ENCODE measurements at places on chromosomes 3 and 15.

DNA sequence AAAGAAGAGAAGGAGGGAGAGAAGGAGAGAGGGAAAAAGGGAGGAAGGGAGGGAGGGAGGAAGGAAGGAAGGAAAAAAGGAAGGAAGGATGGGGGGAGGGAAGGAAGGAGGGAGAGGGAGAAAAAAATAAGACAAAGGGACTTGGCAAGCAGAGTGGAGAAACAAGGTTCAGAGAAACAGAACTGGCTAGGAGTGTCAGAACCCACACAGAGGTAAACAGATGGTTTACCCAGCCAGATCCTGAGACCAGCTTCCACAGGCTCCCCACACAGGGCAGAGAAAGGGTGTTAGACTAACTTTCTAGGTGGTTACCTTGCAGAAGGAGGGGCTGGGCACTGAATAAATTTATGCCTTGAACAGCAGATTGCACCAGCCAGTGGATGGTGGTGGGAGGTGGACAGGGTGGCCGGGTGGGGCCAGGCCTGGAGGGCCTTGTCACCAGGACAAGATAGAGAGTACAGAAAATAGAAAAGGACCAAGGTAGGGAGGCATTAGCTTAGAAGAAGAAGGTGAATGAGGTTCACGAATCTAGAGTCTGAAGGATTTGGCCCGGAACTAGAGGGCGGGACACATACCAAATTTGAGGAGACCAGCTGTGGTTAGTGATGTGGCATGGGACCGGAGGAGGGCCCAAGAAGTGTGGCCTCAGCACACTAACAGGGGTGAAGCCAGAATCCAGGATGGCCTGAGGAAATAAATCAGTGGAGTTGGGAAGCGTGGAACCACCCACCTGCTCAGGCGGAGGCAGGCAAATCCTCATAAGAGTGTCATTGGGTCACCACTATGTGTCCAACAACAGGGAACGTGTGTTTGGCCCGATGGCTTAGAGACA, 1.2 kb upstream of the TM4SF1 start:
- no peak for DNase-seq

DNA sequence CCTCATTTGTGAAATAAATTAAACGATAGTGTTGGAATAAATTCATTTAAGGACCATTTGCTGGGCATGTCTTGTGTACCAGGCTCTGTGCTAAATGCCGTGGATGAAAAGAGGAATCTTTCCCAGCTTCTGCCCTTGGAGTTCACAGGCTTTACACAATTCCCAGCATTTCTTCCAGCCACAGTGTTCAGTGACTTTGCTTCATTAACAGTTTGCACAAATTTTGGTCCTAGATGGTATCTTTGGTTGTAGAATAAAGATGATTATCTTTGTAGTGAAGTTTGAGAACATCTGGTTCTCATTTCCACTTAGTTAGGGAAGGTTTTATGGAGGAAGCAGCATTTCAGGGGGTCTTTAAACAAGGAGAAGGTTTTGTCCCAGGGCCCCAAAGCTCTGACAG, 100.1 kb downstream of the LRTM1 start:
- DNase-seq: no peak

DNA sequence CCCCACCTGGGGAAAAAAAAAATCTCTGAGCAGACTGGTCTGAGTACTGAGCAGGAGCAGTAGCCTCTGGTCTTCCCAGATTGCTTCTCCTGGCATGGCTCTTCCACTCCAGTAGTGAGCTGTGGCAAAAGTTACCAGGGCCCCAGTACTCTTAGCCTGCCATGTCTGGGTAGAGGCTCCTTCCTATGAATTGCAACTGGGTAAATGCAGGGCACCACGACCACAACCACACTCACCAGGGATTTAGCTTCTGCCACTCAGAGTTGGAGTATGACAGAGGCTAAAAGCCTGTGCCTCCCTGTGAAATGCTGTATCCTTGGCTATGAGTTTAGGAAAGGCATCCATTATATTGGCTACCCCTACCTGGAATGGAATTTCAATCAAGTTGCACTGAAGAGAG, 67.9 kb upstream of the CCDC54 start:
- DNase-seq: no peak

DNA sequence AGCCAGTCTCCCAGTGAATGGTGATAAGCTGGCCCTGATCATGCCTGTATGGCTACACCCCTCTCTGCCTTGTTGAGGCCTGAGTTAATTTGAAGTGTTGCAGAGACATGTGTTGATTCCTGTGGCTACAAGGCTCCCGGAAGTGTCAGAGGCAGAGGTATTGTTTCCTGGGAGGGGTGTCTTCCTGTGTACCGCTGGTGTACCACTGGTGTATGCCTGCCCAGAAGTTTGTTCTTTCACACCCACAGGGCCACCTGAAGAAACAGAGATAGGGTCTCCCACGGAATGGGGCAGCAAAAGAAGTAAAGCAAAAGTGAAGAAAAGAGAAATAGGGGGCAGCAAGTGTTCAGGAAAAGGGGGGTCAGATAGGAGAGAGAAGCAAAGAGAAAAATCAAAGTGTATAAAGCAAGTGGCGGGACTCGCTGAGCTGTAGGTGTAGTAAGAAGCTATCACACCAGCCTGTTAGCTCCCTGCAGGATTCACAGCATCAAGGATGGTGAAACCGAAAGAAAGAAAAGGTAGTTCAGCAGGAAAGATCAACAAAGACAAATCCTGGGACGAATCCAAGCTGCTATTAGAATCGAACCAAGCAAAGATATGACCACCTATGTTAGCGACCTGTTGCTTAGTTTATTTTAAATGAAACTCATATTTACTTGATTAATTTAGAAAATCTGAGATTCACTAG, 36.6 kb upstream of the CD47 start:
- no peak for DNase-seq

- no peak for DNase-seq
Measured at GRCh38 chr3:44842376-44842775, 19.3 kb upstream of the TMEM42 start.
